ENCODE measurements at places on chromosomes 13 and 19.
A peak's percentile ranks its signal among the peaks of the same experiment; 100 is the strongest.

- no peak for DNase-seq
Measured at GRCh38 chr13:24199016-24199415, 38.5 kb downstream of the SPATA13 start.

- peak; percentile 32 for DNase-seq
Measured at GRCh38 chr19:48900477-48901406, 630 bp downstream of the NUCB1 start.

GRCh38 chr13:43573361-43573740, 213.4 kb downstream of the ENOX1 start:
- DNase-seq, result peak; percentile 55

- DNase-seq, result no peak
Measured at GRCh38 chr19:49390929-49391359, 2.9 kb downstream of the KASH5 start.

DNA sequence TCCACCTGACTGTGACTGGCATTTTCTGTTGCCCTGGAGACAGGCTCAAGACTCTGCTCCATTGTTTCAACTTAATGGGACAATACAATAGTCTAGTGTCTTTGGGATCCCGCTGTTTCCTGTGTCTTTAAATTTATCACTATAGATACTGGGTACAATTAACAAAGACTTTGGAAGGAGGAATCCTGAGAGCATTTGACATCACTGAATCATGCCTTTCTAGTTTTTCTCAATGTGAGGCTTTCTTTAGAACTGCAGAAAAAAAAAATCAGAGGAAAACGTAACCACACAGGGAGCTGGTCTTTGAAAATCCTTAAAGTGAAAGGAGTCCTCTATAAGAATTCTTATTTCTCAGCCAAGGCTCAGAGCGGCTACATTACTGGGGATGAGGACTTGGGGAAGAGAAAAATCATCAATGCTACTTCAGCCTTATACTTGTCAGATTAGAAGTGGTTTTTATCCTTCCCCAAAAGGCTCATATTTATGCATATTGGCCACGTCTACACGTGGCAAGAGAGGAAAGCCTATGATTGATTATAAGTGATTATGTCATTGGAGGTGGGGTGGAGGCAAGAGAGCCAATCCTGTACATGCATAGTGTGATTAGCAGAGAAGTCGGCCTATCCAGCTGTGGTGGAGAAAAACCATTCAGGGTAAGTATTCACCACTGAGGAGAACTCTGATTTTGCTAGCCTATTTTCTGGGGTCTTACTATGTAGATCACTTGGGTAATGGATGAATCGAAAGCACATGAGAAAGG, 34.4 kb upstream of the UBL3 start:
- no peak for DNase-seq

Data from T47D (cell line).